T1000 (cell line): ENCODE measurements at places on chromosomes 7 and 10.

- DNase-seq, result no peak
Observed at GRCh38 chr7:47153576-47153975, 428.3 kb downstream of the TNS3 start.

GRCh38 chr7:95772771-95773581, 622 bp downstream of the DYNC1I1 start:
- no peak for DNase-seq

- DNase-seq, result no peak
Observed at GRCh38 chr10:76257816-76258215, 826.4 kb downstream of the LRMDA start.

- DNase-seq, result no peak
Observed at GRCh38 chr10:112851588-112852211, 98.3 kb upstream of the TCF7L2 start.

- DNase-seq, result no peak
Observed at GRCh38 chr10:79351332-79351731, 4.1 kb downstream of the PPIF start.

DNA sequence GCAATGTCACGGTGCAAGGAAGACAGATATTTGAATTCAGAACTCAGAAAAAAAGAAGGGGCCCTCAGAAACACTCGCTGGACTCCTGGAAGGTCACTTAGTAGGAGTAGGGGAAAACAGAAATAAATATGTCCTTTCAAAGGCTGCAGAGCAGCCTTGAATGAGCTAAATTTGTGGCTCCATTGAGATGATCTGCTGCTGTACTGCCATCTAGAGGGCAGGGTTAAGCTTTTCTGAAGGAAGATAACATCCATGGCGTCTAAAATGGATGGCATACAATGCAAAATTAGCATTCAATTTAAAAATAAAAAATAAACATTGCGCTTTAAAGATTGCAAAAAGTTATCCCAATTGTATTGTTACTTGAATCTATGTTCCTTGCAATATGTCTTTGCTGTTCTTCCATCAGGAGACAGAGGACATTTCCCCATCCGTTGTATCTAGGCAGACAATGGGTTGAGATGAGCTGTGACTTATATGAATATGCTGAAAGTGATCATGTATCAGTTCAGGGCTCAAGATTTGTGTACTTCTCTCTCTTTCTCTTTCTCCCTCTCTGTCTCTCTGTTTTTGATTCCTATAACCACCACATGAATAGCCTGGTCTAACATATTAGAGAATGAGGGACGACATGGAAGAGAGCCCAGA, 642.2 kb downstream of the SH2D4B start:
- peak; percentile 15 for DNase-seq

GRCh38 chr10:132606536-132607316, 69.1 kb downstream of the INPP5A start:
- DNase-seq, result no peak

DNA sequence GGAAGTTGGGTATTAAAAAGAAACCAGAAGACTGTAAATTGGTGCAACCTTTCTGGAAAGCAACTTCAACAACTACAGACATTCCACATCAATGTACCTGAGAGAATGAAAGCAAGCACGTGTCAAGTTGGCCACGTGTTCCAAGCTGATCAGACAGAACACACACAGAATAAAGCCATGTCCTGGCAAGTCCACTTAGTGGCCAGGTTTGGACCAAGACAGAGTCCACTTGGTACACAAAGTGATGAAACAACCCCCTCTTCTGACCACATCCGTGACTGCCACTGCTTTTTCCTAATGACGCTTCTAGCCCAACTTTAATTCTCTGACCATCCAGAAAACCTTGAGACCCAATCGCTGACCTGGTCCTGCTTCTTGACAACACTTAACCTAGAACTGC, 109.4 kb downstream of the ABLIM1 start:
- no peak for DNase-seq

- peak; percentile 28 for DNase-seq
Observed at GRCh38 chr10:70668454-70668970, 3.8 kb upstream of the ADAMTS14 start.

DNA sequence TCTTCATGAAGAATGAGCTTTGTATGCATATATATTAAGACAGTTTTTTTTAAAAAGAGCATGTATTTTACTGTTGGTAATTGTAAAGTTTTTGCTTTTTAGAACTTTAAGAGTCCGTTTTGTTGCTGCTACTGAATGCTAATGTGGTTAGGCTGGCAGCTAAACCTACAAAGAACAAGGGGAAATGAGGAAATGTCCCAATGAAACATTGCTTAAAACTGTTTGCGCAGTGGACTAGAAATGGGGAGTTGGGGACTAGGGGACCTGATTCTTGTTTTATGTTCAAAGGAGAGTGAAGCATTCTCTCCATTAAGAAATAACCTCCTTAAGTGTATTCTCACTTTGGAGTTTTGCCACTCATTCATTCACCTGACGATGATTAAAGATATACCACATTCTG, 5.7 kb downstream of the NRF1 start:
- DNase-seq, result no peak

DNA sequence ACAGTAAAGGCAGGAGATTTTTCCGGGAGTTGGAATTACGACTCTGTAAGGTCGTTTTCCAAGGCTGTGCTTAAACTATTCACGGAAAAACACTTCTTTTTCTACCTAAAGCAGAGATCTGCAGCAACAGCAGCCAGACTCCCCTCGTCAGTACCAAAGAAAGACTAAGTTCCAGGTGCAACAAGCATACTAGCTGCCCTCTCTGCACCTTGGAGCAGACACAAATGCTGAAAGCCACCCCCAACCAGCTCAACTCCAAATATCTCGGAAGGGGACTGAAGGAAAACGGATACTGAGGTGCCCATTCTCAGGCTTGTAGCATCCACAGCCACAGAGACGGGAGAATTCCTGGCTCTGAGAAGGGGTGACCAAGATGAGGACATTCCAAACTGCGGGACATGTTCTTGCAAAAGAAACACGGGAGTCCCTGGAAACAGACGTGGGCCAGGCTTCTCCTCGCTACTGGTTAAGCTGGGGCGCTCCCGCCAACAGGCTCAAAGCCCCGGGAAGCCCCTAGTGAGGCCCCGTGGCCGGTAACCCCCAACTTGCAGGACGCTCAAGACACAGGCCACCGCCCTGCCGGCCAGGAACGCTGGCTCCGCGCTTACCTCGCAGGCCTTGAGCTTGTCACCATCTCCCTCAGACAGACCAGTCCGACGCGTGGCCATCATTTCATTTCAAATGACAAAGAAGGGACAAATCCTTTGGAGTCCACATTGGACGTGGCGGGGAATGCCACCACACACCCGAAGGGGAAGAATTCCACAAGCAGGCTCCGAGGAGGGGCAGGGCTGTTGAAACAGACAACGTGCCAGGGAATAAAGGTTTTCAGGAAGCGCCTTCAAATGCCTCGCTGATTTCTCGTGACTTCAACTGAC, 2.2 kb downstream of the ARHGAP21 start:
- DNase-seq, result no peak

GRCh38 chr7:28483112-28483511, 70.8 kb downstream of the CREB5 start:
- no peak for DNase-seq

DNA sequence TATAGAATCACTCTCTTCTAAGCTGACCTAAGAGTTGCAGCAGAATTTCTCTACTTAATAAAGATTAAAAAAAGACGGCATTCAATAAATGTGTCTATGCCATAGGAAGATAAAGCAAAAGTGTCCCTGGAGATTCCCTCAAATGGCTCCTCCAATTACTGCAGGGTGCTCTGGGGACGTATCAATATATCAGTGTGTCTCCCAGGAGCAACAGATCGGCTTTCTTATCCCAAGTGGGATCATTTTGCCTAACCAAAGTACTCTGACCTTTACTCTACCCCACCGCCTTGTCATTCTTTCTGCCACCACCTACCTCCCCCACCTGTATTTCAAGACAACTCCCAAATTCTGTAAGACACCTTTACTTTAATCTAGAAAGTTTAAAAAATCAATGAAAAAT, 202.0 kb upstream of the SEMA3C start:
- no peak for DNase-seq

DNA sequence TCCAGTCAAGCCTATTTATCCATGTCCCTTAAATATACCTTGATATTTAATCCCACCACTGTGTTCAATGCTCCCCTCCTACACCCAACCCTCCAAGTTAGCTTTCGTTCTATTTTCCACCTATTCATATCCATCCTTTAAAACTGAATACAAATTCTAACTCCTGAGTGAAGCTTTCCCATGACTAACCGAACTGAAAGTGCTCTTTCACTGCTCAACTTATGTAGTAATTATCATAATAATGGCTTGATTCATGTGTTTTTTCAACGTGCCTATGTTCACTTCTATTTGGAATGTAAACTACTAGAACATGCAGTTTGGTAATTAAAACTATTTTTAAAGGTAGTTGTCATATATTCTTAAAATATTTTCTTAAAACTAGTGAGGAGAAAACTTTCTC, 58.0 kb downstream of the NDUFB2 start:
- DNase-seq, result no peak

- DNase-seq, result no peak
Observed at GRCh38 chr10:16883084-16883483, 65.9 kb upstream of the RSU1 start.

DNA sequence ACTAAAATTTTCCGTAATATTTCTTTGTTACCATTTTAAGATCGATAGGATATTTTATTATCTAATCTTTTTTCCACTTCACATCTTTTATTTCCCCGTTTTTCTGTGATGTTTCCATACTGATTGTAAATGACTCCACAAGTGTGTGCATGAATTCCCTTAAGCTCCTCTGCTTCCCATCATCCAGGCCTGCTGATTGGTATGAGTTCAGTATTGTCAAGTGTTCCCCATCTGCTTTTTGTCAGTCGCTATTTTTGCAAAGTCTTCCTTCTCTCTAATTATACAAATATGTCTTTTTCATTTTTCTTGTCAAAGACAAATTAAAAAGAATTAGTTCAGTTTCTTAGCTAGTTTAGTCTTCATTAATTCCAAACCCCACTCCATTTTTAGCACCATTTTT, 184.7 kb downstream of the EXOC4 start:
- no peak for DNase-seq

DNA sequence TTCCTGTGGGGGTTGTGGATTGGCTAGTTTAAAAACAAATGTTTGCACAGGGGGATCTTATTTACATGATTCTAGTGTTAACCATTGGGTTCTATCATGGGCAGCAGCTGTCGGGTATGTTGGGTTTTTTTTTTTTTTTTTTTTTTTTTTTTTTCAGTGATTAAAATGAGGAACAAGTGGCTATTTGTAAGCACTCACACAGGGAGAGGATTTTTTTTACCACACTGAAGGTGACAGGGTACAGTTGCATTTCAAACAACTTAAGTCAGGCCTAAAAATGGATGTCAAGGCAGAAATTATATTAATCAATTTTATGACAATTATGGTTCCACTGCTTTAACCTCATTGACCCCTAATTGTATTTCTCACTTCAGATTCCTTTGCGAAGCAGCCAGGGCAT, 92.8 kb downstream of the CD36 start:
- DNase-seq, result no peak

- DNase-seq, result no peak
Observed at GRCh38 chr10:65313406-65313805, 1612.4 kb upstream of the LRRTM3 start.

DNA sequence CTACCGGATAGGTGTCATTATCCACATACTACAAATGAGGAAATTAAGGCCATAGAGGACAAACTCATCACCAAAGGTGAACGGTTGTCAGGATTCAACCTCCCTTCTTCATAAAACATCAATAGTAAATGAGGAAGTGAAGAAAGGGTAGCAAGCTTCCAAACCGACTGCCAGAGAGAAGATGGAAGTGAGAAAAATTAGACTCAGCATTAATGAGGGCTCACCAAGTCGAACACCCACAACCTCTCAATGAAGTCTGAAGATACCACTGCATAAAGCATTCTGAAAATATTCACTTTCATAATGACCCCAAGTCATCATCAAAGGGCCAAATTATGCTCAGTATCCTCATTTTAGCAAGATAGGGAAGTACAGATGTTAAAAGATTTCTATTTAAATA, 29.6 kb downstream of the ABCB4 start:
- DNase-seq, result no peak

- DNase-seq, result no peak
Observed at GRCh38 chr7:73433924-73434700, 534 bp downstream of the FZD9 start.

- no peak for DNase-seq
Observed at GRCh38 chr7:86958380-86958779, 101.1 kb downstream of the ELAPOR2 start.

DNA sequence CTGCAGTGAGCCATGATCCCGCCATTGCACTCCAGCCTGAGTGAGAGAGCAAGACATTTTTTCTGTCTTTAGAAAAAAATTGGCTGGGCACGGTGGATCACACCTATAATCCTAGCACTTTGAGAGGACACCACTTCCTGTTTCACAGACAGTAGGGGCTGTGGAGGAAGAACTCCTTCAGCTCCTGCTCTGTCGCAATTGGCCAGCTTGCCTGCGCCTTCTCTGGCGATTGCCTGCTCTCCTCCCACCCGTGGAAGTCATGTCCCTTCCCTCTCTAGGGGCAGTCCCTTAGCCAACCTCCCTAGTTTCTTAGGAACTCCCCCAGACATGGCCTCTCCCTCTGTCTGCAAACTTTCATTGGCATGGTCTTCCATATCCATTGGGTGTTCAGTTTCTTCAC, 8.7 kb downstream of the PDSS1 start:
- DNase-seq, result no peak

- no peak for DNase-seq
Observed at GRCh38 chr10:50417486-50417885, 166.2 kb upstream of the ASAH2 start.

GRCh38 chr7:27073076-27073475, 22.7 kb downstream of the HOXA1 start:
- no peak for DNase-seq

DNA sequence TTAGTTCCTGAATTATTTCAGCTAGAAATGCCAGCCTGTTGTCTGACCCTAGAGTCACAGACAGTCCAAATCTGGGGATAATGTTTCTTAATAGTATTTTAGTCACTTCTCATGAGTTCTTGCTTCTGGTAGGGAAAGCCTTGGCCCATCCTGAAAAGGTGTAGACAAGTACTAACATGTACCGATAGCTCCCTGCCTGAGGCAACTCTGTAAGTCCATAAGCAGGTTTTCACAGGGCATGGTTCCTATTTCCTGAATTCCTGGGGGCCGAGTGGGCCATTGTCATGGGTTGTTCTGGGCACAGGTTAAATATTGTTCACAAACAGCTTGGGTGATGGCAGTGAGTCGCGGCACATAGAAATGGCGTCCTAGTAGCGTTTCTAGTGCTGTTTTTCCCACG, 3.1 kb upstream of the ZNF117 start:
- DNase-seq, result no peak

DNA sequence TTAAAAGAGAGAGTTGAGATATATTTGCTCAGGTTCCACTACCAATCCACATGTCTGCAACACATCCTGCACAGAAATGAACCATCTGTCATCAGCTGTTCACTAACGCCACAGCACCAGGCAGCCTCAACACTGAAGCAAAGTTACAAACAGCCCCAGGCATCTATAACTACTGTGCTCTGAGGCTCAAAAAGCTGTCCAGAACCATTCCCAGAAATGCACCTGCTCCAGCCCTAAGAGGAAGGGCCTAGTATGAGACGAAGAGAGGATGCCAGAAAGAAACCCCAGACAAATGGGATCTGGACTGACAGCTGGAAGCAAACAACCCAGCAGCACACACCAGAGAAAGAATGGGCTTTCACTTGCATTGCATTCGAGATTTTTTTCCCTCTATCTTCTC, 159.3 kb downstream of the ELMO1 start:
- DNase-seq, result no peak

GRCh38 chr10:23035569-23035968, 59.8 kb upstream of the MSRB2 start:
- DNase-seq, result no peak

GRCh38 chr7:22723181-22723601, 3.8 kb upstream of the IL6 start:
- DNase-seq, result no peak

- no peak for DNase-seq
Observed at GRCh38 chr7:47670729-47671128, 88.8 kb upstream of the TNS3 start.
